T-helper 17 cell (primary cell): ENCODE measurements at places on chromosomes 4 and X.

DNA sequence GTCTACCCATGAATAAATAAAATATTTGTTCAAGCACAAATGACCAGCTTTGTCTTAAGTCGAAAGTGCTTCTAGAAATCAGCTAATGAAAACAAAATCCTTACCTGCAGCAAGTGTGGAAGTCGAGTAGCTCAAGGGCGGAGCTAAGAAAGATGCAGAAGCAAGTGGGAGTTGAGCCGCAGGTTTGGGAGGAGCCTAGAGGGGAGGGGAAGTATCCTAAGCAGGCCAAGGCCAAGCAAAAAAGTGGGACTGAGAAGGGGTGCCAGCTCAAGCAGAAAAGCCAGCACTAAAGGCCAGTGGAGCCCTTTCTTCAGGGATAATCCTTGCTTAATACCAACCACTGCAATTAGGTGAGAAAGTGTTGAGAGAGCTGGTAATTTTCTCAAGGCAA lies 60.8 kb downstream of the DLG3 start:
- DNase-seq: no peak

- no peak for DNase-seq
Measured at GRCh38 chrX:152876931-152877840, 20.7 kb upstream of the ZNF185 start.

GRCh38 chrX:148871422-148872160 lies 371.2 kb downstream of the AFF2 start:
- DNase-seq: no peak

DNA sequence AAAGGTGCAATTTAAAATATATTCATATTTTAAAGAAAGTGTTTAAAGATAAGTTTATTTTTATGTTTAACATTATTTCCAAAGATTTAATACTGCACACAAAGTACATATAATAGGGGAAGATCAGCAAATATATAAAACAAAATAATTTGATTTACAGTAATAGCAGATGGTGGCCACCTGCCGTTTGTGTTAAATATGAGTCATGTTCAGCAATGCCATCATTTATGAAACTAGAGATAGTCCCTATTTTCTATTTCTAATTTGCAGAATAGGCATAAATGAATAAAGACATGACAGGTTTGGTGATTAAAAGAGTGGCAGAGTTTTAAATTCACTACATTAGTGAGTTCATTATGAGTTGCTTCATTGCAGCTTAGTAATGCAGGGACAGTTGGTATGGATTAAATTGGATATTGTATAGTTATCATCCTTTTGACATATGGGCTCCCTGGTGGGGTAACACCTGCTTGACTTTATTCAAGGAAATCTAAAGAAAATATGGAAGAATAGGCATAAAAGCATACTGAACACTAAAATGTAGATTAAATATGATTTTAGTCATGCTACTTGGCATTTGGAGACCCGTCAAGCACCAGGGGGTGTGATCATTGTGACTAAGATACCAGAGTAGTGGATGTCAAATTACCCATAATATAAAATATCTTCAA lies 78.8 kb upstream of the BANK1 start:
- DNase-seq: no peak

GRCh38 chr4:48645225-48645794 lies 134.8 kb downstream of the FRYL start:
- DNase-seq: no peak

DNA sequence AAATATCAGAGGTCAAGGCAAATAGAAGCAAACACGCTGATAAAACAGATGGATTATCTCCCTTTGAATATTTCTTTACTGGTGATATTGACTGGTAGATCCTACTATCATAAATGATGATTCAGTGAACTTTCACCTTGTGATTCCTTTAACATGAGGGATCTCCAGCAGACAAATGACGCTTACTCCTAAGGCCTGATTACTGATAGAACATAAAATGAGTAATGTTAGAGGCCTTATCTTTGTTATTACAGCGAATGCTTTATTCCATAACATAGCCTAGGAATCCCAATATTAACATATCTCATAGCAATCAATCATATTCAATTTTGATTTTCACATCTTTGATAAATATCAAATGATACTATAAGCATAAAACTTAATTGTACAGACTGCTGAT lies 152.3 kb downstream of the SLC10A7 start:
- DNase-seq: no peak

DNA sequence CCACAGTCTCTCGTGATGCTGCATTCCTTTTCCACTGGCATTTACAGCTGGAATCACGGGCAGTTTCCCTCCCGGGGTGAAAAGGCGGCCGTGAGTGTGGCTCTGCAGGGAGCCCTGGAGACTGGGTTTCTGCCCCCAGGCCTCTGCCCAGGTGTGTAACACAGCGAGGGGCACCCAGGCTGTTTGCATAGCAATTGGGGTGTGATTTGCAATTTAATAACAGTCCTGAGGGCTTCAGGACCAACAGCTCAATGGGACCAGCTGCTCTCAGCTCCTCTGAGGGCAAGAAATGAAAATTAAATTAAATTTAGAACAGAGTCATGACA lies 99.0 kb upstream of the SHOX start:
- DNase-seq: no peak

DNA sequence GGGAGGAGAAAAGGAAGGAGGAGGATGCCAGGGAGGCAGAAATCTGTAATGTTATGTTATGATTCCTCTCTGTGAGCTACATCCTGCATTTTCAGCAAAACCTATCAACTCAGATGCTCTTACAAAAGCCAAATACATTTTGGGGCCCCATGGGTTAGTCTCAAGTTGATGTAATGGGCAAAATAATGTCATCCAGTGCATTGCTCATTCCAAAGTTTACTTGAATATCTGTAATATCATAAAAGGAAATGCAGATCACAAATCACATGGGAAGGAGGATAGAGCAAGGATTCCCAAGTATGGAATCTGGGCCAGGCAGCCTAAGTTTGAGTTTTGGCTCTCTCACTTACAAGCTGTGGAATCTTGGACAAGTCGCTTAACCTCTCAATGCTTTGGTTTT lies 74.9 kb upstream of the SOD3 start:
- DNase-seq: no peak

GRCh38 chr4:10534820-10535219 lies 77.6 kb upstream of the ZNF518B start:
- DNase-seq: no peak

- DNase-seq: no peak
Measured at GRCh38 chr4:165398570-165398969, 19.8 kb downstream of the CPE start.

DNA sequence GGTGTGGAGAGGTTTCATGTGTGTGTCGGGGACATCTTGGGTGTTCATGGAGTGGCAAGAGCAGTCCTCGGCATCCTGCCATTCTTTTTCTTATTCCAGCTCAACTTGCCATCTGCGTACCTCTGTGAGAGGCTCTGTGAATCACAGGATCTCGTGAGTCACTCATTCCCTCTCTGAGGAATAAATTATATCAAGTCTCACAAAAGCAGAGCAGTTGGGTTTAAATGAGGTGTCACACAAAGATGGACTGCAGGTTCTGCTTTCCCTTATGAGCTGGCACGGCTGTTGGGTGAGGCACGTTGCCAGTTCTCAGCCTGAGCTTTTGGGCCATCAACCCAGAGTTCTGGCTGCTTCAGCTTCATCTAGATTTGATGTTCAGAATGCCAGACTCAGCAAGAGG lies 6.8 kb upstream of the OCIAD2 start:
- no peak for DNase-seq

GRCh38 chr4:166498546-166498945 lies 625.5 kb downstream of the TLL1 start:
- no peak for DNase-seq

- DNase-seq: no peak
Measured at GRCh38 chr4:178823673-178824295, 1381.5 kb upstream of the AGA start.

DNA sequence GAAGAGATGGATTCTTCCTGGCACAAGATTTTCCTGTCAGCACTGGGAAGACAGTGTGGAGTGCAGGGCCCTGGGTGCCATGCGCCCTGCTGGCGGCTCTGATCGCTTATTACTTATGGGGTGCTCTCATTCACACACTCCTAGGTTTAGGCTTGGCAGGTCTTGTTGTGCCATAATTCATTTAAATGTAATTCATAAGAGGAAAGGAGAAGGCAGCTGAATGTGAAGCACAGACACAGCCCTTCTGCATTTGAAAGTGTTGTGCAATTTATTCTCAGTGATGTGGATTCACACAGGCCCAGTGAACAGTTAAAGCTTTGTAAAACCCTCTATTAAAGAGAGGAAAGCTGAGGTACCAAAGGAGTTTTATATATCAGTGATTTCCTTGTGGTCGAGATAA lies 249.7 kb downstream of the C4orf33 start:
- DNase-seq: no peak

GRCh38 chr4:3196670-3197359 lies 52.1 kb upstream of the MSANTD1 start:
- no peak for DNase-seq

GRCh38 chrX:41923978-41924683 lies 777 bp upstream of the CASK start:
- peak; percentile 10 for DNase-seq

DNA sequence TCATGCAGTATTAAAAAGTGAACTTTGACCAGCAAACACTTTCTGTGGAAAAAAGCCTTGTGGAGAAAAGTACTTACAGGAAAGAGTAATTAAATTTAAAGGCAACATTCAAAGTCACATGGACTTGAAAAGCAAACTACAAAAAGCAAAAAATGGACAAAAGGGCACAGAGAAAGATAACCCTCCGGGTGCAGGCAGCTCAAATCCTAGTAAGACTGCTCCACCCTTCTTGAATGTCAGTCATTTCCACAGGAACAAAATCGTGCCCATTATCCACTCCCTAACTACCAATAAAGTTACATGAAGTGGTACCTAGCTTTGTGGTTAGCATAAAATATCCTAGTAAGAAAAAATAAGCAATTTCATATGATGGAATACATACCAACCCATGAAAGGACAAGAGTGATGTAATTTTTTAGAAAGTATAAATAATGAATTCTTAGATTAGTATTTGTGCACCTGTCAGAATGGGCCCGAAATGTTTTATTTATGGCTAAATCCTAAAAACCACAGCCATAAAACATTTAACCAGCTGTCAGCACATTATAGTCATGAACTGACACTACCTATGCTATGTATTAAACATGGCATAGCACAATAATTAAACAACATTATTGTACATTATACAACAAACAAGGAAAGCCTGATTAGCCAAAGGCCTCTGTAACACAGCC lies 43.3 kb downstream of the MAML3 start:
- DNase-seq: no peak

- DNase-seq: no peak
Measured at GRCh38 chrX:111914398-111915090, 38.6 kb downstream of the TRPC5OS start.

DNA sequence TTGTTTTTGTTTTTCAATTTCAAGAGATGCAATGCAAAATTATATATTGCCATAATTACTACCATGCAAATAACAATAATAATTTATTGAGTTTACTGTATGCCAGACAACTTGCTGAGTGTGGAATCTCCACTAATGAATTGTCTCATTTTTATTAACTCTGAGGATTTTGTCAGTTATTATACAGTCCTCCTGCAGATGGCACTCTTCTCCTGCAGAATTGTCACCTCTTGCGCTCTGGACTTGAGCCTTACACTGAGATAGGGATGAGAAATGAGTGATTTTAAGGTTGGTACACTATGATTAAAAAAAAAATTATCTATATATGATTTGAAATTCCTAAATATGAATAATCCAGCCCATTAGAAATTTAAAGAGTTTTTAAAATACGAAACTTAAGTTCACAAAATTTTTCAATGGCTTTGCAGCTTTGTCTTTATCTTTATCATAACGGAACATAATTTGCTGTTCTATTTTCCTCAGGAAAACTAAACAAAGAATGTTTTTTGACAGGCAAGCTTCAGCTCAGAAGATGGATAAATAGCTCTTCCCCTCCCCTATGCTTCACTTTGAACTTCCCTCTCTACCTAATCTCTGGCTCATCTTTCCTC lies 12.7 kb upstream of the PAQR3 start:
- DNase-seq: no peak

GRCh38 chr4:83758285-83758684 lies 222.4 kb downstream of the GPAT3 start:
- no peak for DNase-seq
